Cardiac muscle cell (in vitro differentiated cells and primary cell): ENCODE measurements at places on chromosomes 1 and 21. TPM values are rescaled to one million over a fixed set of nuclear protein-coding genes. Genes with fewer than 3 reads are reported as not detected.

DNA sequence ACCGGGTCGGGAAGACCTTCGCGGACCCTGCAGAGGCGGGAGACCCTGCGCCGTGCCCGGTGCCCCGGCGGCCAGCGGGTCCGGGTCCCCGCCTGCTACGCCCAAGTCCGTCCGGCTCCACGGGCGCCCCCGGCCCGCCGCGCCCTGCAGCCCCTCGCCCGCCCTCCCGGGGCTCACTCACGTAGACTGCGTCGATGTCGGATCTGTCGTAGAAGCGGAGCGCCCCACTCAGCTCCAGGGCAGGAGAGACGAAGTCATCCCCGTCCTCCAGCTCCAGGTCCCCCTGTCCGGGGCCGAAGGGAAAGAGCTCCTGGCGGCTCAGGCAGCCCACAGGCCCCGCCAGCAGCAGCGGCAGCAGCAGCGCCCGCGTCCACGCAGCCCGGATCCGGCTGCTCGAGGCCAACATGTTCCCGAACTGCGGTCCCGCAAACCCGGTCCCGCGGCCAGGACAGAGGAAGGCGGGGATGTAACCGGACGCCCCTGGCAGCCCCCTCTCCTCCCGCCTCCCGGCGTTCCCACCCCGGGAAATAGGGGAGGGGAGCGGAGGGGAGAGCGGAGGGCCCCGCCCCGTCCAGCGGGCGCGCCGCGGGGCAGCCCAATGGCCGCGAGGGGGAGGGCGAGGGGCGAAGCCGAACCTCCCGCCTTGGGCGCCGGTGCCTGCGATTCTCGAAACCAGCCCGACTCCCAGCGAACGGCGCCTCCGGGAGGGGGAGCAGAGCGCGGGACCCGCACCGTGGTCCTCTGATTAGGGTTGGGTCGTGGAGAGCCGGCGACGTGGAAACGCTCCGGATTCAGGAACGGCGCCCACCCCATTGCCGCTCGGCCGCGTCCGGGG, at the start of gene NID1:
Gene NID1, minus strand, starts transcription at position 417 of the 835 bp plus-strand sequence. Its CDS starts 11 bp downstream, at position 406.
- peak; percentile 92 for DNase-seq

DNA sequence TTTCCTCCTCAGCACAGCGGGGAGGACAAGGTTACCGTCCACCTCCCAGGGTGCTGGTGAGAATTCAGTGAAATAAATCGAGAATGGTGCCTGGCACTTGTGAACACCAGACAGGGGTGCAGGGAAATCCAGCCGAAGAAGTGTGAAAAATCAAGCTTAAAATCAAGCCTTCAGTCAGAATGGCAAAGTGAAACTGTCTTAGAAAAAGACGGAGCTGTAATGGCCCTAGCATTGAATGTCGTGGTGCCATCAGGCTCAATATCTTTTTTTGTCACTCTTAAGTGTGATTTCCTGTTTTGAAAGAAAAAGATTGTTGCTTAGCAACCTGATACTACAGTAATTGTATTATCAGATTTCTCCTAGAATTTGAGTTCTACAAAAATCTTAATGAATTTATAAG, 22.1 kb downstream of the EDARADD start:
- no peak for DNase-seq

- peak; percentile 83 for DNase-seq
Observed at GRCh38 chr1:15501208-15502032, 22.6 kb downstream of the CASP9 start.

DNA sequence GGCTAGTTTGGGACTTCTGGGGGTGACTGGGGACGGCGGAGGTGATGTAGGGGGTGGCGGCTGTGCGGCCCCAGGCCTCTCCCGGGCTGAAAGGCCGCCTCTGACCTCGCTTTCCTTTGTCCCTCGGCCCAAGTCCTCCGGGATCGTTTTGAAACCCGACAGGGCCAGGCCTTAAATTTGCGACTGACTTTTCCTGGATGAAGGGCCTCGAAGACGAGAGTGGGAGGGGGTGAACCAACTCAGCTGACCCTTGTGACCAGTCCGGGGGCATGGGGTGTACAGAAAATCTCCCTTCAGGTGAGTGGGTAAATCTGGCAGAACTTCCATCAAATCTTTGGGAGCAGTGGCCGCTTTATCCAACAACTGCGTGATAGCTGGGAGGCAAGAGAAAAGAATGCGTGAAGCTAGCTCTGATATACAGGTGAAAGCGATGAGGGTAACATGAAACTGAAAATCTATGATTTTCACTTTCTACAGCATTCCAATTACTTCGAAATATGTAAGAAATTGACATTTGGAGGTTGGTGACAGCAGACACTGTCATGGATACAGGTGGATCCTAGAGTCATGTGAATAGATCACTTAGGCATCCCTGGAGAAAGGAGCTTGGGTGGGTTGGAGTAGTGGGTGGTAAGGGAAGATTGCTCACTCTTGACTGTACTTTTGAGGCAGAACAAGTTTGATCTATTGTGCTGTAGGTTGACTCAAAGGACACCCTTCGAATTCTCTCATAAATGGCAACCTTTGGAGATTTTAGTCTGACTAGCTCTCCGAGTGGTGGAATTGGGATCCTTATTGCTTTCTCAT, 885 bp downstream of the AHCYL1 start:
- DNase-seq = peak; percentile 27

DNA sequence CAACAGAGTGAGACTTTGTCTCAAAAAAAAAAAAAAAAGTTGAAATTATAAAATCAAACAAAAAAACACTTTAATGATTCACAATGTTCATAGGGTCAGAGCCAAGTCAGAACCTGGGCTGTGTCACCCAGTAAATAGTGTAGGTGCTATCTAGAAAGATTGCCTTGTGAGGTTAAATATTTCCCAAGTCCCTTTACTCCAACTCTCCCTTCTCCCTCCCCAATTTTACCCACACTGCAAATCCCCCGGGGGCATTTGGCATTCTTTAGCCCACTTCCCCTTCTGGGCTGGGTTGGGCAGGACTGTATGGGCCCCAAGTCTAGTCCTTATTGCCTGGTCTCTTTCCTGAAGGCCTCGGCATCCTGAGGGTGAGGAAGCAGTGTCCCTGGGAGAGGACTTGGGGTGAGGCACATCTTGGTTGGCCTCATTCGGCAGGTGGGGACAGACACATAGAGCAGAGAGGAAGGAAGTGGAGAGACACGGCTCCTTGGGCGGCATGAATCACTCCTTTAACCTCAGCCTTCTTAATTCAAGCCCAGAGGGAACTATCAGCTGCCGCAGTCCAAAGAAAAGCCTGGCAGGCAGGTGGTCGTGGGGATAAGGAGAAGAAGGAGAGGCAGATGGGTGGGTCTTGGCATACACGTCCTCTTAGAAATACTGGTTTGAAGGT, 8.2 kb downstream of the ADORA1 start:
- DNase-seq = no peak

Gene FAM163A
- 0.18 and 0.42 TPM in 2 replicates for total RNA-seq

- peak; percentile 18 for DNase-seq
Observed at GRCh38 chr1:168719306-168720111, 9.5 kb downstream of the DPT start.

- DNase-seq = no peak
Observed at GRCh38 chr1:236495467-236496112, 28.2 kb upstream of the LGALS8 start.

DNA sequence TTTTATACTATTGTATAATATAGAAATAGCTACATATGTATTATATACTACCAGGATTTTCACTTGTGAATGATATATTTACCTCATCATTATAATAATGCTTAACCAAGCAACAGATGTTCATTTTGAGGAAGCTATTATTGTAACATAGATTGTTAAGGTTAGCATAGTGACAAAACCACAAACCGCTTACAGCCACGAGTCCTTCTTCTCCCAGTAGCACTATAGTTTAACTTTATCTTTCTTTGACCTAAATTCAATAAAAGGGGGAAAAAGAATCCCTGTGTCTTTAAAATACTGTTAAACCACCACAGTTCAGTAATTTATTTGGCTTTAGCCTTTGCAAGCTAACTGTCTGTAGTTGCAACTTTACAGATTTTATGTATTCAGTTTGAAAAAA, 1039.4 kb upstream of the B3GALT2 start:
- no peak for DNase-seq

DNA sequence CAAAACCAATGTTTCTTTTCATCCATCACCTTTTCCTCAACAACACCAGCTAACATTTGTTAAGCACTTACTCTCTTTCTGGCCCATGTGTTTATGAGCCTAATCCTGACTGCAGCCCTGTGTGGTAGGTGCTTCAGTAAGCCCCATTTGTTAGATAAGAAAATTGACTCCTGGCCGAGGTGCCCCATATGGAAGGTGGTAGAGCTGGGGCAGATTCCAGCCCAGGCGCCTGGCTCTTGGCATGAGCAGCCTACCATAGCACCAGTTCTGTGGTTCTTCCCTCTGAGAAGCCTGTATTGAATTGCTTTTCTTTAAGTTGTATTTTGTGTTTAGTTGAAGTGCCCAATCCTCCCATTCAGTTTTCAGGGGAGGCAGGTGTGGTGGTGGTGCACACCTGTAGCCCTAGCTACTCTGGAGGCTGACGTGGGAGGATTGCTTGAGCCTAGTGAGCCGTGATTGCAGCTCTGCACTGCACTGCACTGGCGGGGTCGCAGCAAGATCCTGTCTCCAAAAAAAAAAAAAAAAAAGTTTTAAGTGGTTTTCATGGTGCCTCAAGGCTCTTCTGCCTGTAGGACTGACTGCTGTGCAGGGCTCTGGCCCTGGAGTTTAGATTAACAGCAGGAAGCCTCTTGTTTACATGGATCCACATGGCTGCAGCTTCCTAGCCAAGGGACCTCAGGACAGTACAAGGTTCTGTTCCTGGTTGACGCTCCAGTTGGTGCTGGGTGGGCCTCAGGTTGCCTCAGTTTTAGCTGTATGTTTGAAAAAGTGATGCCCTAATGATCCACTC, 125.9 kb downstream of the MRPS6 start:
- no peak for DNase-seq

GRCh38 chr1:6141592-6141991, 38.5 kb downstream of the CHD5 start:
- no peak for DNase-seq

Gene PPFIA4
- 207 and 215 TPM in 2 replicates for total RNA-seq

GRCh38 chr1:84006591-84006990, 7.7 kb upstream of the TTLL7 start:
- no peak for DNase-seq

DNA sequence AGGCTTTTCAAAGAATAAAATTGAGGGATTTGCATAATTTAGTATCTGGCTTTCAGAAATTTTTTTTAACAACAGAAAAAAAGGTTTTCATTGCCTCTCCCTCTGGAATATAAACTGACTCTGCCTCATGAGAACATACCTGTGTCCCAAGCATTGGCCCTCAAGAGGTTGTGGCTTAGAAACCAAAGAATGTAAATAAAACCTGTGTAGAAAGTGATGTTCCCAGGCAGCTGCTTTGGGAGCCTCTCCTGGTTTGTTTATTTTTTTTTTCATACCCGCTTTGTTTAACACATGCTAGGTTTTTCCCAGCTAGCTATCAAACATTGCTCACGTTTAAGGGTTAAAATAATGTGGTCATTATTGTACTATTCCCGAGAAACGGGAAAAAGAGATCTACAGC, 40.5 kb upstream of the IFNAR2 start:
- DNase-seq = no peak

DNA sequence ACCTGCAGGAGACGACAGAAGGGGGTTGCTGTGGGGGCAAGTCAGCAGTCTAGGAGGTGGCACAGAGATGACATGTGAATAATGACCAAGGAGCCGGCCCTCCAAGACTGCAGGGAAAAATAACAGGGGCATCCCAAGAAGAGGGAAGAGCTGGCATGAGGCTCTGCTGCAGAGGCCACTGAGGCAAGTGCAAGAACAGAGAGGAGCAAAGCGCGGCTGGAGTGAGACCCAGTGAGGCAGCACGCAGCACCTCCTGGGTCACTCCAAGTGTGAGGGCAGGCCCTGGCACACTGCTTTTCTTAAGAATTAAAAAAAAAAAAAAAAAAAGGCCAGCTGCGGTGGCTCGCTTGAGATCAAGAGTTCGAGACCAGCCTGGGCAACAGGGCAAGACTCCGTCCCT, 80.1 kb downstream of the SLC66A1 start:
- no peak for DNase-seq

- no peak for DNase-seq
Observed at GRCh38 chr1:36486439-36487335, 4.0 kb upstream of the CSF3R start.

GRCh38 chr1:187074445-187075048, 245.8 kb downstream of the PLA2G4A start:
- no peak for DNase-seq

GRCh38 chr1:159786966-159787365, 6.2 kb downstream of the DUSP23 start:
- peak; percentile 50 for DNase-seq

- DNase-seq = no peak
Observed at GRCh38 chr1:41868241-41868998, 50.3 kb downstream of the HIVEP3 start.

DNA sequence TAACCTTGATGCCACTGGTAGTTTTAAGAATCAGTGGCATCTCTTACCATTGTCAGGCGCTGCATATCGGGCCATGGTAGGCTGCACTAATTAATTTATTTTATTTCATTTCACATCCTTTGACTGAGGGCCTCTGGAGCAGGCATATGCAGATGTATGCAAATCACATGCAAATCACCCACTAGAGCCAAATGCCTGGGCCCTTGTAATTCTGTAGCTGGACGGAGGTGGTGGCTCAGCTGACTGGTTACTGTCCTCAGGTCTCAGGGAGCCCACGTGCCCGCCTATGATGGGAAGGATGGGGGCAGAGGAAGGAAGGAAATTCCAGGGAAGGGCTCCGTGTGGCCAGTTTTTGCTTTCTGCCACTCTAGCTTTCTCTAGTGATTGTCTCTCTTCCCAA, 122.7 kb downstream of the IGSF21 start:
- DNase-seq = no peak

DNA sequence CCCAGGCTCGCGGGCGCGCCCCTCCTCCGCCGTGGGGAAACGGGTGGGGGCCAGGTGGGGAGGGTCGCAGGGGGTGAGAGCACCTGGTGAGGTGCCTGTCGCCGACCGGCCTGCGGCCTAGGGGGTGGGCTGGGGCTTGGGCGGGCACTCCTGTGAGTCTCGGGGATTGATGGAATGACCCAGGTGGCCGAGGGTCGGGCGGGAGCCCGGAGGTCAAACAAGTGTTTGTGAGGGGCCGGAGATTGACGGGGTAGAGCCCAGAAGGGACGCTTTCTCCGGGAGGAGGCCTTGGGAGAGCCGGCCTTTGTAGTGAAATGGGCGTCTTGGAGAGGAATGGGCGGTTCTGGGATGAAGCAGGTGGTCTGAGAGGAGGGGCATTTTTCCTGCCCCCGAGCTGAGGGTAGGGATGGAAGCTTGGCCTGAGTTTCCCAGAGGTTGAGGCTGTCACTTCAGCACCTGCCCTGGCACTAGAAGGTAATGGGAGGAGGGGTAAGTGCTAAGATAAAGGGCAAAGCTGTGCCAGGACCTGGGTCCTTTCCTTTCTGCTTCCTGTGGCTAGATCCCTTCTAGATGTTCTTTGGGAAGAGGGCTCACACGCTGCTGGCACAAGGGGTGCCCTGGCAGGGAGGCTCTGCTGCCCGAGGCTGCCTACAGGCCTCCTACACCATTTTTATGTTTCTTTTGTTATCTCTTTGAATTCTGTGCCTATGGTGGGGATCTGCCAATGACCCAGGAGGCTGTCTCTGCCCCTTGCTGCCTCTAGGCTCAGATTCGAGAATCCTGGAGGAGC, 56.1 kb downstream of the NDUFS5 start:
- no peak for DNase-seq
